ENCODE measurements at places on chromosomes 5 and 9.

DNA sequence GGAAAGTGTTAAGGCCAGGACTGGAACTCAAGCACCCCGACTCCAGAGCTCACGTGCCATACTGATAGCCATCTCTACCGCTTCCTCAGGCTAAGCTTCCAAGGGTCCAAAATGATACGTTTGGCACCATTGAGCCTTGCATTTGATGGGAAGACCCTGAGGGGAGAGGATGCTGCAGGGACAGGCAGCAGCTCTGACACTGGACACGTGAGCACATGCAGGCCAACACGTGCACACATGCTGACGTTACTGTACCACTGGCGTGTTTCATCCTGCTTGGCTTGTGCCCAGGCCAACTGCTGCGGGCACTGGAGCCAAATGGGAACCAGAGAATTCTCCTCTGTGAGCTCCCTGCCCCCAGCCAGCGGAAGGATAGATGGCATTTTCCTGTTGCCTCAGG, 5.2 kb downstream of the FAT2 start:
- no peak for DNase-seq

GRCh38 chr9:115604831-115605483, 487.0 kb upstream of the TNC start:
- DNase-seq: no peak

DNA sequence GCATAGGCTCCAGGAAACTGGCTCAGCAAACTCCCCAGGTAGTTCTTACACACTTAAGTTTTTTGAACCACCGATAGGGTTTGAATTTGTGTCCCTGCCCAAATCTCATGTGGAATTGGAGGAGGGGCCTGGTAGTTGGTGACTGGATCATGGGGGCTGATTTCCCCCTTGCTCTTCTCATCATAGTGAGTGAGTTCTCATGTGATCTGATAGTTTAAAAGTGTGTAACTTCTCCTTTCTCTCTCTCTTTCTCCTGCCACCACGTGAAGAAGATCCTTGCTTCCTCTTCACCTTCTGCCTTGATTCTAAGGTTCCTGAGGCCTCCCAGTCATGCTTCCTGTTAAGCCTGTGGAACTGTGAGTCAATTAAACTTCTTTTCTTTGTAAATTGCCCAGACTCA, 22.4 kb upstream of the HACD4 start:
- no peak for DNase-seq

- no peak for DNase-seq
These were observed 70.5 kb upstream of the ZNF618 start for GRCh38 chr9:113805486-113806132.

DNA sequence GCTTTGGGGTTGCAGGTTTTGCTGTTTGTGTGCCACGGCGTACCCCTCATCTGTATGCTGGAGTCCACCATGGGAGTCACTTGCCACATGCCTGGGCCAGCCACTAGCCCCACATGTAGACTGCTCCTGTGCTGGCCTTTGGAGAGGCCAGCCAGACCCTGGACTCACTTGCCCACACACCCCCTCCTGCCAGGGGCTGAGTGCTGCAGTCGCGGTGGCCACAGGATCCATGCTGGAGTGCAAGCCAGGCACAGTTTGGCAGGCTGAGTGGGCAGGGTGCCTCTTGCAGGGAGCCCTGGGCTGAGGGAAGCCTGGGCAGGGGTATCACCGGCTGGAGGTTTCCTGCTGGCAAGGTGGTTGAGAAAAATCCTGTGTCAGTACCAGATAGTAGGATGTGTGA, 25.6 kb upstream of the GCNT1 start:
- DNase-seq: no peak

GRCh38 chr5:162870966-162871365, 566.4 kb upstream of the CCNG1 start:
- DNase-seq: no peak

DNA sequence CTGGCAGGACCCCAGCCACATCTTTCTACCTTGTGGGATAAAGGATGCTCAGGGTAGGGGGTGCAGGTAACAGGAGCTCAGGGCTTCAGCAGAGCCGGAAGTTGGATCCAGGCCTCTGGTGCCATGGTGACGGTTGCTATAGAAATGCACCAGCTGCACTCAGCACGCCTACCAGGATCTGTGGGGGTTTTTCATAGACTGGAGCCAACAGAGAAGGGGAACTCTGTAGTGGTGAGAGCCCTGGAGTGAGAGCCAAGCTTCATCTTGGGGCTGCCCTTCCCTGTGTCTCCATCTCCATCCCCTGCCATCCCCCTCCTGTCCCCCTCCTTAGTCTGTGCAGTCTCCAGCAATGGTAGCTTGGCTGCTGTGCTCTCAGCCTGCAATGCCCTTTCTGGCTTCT, 27.5 kb upstream of the BOD1 start:
- DNase-seq: no peak

DNA sequence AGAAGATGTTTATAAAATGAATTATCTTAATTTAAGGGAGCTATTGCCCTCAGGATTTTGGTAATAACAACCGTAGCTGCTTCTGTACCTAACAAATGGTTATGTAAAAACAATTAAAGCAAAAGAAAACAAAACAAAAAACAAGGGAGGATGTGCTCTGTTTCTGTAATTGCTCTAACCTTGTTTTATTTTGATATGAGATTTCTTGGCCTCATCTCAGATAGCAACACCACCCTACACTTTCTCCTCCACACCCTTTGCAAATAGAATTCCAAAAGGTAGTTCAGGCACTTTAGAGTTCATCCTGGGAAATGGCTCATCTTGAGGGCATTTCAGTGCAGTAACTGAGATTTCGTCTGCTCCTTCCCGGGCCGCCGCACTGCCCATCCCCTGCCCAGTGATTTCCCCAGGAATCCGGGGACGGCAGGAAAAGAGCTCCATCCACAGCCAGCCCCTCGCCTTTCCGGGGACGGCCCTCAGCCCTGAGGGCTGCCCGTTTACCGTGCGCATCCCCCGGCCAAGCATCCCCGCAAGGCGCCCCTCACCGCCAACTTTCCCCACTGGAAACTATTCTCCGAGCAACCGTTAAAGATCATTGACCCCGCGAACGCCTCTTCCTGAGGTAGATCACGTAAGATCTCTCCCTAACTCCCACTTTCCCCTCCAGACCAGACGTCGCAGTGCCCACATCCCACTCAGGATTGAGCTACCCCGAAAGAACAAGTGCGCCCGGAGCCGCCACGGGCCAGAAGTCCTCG, 1.2 kb downstream of the FNBP1 start:
- DNase-seq: no peak

DNA sequence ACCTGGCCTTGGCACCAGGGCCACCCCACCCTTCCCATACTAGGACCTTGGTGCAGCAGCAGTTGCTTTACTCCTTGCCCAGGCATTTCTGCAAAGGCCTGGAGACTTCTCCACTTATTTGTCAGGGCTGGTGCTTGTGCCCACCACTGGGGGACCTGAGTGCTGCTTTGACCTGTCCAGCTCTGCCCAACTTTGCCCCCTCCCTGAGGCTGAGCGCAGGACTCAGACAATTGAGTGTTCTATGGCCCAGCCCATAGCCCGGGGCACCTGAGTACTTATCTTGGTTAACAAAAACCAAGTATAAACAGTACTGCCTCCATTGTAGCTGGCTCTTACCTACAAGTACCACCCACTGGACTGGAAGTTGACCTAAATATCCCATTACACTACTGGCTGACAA, 406.1 kb upstream of the CHD1 start:
- no peak for DNase-seq

GRCh38 chr5:15425766-15426165, 74.2 kb upstream of the FBXL7 start:
- no peak for DNase-seq
